ENCODE measurements at places on chromosomes 16 and 17.

DNA sequence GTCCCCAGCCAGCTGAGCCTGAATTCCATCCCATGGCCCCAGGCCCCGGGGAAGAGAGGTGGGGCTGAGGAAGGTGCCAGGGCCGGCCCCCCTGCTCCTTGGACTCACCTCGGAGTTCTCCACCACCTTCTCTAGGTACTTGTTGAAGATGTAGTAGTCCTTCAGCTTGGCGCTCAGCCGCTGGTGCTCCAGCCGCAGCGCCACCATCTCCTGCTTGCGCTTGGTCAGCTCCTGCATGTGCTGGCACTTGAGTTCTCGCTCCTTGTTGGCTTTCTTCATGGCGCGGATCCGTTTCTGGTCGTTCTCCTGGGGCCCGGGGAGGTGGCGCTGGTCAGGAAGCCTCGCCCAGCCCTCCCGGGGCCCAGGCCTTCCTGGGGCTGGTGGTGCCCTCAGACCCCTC lies 3.3 kb downstream of the CCDC42 start:
- DNase-seq: no peak

GRCh38 chr16:48194828-48195556 lies 39.2 kb upstream of the ABCC12 start:
- DNase-seq: peak; percentile 18

GRCh38 chr16:4021070-4021779 lies 95.0 kb downstream of the ADCY9 start:
- peak; percentile 62 for DNase-seq

DNA sequence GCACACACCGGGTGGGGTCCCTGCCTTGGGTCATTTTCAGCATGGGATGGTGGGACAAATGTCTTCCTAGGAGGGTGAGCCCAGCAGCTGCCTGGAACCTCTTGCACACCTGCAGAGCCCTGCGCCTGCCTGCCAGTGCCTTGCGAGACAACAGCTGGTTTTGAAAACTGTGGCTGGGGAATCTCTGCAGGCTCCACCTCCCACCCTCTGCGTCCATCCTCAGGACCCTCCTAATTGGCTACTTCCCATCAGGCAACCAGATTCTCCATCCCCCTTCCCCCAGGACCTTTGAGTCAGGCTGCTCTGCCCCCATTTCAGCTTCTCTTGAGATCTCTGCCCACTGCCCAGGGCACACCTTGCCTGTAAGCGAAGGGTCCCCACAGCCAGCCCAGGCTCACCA lies 26.6 kb downstream of the PEMT start:
- DNase-seq: no peak

DNA sequence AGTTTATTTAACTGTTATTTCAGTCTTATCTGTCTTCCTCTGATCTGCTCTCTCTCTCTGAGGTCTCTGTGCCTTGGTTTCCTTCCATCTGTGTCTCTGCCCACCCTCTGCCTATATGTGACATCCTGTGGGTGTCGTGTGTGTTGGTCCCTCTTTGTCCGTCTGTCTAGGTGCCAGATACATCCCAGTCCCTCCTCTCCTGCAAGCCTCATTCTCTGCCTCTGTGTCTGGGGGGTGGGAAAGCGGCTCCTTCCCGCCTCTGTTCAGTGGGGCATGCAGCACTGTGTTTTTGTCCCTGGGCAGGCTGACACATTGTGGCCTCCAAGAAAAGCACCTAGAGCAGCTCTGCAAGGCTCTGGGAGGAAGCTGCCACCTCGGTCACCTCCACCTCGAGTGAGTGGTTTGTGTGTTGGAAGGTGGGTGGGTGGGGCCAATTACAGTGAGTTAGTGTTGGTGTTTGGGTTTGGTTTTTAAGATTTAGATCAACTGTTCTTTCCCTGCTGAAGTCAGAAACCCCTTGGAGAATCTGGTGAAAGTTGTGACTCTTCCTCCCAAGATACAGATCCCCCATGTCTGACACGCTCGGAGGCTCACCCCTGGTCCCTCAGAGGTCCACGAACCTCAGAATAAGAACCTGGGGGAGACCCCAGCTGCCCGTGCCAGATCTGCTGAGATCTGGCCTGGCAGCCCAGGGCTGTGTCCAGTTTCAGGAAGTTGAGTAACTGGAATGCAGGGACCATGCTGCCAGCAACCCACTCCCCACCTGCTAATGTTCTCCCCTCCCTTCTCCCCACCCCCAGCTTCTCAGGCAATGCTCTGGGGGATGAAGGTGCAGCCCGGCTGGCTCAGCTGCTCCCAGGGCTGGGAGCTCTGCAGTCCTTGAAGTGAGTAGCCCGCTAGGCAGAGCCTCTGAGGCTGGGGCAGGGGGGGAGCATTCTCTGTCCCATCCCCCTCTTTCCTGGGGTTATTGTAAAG lies 50.9 kb upstream of the CPNE2 start:
- no peak for DNase-seq

GRCh38 chr17:38571833-38572668 lies 33.7 kb downstream of the SRCIN1 start:
- no peak for DNase-seq

DNA sequence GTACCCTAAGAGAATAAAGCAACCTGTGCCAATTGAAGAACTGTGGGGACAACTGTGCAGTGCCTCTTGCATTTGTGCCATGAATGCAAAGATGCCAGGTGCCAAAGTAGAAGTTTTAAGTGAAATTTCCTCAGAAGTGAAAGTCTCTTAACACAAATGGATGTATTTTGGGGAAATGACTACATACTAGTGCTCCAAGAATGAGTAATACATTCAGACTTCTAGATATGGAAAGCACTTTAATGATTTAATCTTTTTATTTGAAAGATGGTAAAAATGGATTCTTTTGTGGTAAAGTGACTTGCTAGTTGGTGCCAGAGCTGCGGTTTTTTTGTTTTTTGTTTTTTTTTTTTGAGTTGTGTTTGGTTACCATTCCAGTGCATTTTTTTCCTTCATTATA lies 15.0 kb downstream of the UTP18 start:
- DNase-seq: no peak

GRCh38 chr16:200388-200787 lies 20.1 kb downstream of the HBQ1 start:
- peak; percentile 66 for DNase-seq

DNA sequence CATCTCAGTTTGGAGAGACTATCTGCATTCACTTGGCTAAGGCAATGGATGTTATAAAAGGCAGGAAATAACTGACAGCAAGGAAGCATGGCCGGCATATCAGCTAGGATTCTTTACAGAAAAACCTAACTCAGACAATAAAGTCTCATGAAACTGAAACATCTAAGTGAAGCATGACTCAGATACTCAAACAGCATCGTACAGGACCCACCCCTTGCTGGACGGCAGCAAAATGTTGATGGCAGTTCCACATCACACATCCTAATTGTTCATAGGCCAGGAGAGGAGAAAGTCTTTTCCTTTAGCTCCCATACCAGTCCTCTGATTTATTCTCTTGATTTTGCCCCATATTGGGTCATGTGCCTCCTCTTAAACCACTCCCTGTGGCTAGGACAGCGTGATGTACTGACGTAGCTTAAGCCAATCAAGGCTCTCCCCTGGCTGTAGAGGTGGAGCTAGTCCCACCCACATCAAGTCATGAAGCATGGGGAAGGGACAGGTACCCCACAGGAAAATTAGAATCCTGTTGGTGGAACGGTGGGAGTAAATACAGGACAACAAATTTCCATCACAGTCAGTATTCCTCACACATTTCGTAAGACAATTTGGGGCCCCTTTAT lies 178.9 kb downstream of the IRX3 start:
- DNase-seq: no peak

GRCh38 chr16:10654592-10655414 lies 39.9 kb downstream of the TEKT5 start:
- no peak for DNase-seq

GRCh38 chr17:67157732-67158639 lies 87.0 kb downstream of the HELZ start:
- DNase-seq: no peak

DNA sequence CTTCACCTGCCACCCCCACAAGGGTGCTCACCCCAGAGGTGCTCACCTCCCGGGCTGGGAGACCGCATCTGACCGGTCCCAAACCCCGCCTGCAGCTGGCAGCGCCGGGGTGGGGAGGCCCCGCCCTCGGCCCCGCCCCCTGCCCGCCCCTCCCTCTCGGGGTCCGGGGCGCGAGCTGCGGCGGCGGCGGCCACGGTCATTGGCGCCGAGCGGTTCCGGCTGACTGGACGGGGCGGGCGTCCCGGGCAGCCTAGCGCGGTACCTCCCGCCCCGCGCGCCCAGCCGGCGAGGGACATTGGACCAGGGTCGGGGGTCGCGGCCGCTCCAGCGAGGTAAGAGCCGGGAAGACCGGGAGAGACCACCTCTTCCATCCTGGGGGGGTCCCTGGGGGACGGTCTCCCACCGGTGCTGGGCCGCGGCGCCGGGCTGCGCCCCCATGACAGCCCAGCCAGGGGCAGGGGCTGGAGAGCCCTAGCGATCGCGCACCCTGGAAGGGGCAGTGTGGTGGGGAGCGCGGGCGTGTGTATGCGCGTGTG lies at the start of gene CACNG5:
CACNG5 (plus strand) TSS at position 199 of the 536 bp plus-strand sequence. CDS start 42,216 bp downstream, outside the sequence.
- DNase-seq: peak; percentile 44
